ENCODE measurements at places on chromosomes 11 and 22.

GRCh38 chr22:38114484-38115398, 4.3 kb upstream of the BAIAP2L2 start:
- DNase-seq: peak; percentile 76

DNA sequence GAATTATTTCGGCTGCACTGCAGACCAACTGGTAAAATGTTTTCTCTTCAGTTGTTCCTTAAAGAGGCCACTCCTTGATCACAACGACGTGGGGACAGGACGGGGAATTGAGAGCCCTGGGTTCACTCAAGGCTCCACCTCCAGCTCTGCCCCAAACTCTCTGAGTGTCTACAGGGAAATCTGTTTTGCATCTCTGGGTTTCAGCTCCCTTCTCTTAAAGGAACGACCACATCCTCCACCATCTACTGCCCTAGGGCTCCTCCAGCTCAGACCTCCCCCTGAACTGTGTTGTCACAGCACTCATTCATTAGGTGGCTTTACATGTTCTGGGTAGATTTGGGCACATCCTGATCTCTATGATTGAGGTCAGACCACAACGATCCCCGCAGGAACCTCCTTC, 5.1 kb upstream of the PPFIA1 start:
- no peak for DNase-seq

DNA sequence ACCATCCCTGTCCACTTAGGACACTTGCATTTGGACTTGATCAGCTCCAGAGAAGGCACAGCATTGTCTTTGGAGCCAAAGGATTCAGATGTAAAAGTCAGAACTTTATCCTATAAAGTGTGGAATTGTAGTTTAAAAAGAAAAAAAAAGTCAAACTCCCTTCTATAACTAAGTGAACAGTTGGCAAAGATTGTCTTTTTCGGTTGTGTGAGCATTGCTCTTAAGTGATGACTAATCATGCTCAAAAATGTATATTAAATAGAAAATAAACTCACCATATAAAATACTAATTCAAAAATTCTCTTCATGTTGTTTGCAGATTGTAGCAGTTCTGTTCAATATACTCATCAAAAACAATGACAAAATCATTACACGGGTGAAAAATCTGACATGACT, 93.8 kb downstream of the ETS1 start:
- DNase-seq: no peak

GRCh38 chr11:64037027-64037634, 1.4 kb downstream of the FLRT1 start:
- DNase-seq: no peak

DNA sequence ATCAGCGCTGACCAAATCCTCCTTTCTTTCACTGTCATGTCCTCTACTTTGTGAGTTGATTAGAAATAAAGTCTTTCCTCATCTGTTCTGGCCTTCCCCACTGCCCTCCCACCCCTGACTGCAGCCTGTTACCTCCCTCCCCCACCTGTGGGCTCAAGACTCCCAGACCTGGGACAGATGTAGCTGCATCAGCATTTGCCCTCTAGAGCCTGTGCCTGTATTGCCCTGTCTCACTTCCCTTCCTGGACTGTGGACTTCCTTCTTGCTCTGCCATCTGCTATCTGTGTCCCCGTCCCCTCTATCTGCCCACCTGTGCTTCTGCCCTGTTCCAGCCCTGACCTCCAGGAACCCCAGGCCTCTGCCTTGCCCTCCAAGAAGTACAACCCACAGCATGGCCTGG, 122.5 kb downstream of the GALNT18 start:
- no peak for DNase-seq

GRCh38 chr11:134755535-134755934, 343.5 kb upstream of the B3GAT1 start:
- no peak for DNase-seq

GRCh38 chr22:29331213-29331612, 15.7 kb upstream of the RASL10A start:
- no peak for DNase-seq

GRCh38 chr11:64976651-64977050, 4.7 kb upstream of the MAJIN start:
- DNase-seq: no peak

GRCh38 chr22:19240813-19241592, 50.5 kb downstream of the CLTCL1 start:
- DNase-seq: no peak

DNA sequence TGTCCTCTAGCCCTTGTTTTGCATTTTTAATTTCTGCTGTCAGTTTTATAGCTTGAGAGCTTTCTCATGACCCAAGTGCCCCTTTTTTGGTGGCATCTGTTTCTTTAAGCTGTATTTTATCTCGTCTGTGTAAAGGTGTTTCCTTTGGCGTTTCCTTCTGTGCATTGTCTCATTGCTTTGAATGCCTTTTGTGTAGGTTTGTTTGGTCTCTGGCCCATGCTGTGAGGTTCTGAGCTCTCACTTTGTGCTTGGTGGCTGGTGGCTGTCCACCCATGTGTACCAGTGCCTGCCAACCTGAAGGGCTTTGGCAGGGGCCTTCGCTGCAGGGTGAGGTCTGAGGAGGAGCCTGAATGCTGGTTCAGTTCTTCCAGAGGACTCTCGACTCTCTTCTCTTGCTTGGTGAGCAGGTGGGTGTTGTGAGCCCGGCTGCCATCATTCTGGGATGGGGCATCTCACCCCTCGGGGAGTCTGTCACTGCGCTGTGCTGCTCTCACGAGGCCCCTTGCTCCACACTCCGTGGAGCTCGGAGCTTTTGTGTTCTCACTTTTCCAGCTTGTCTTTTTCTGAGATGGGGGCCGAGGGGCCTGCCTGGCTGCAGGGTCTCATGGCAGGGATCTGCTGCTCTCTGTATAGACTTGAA, 14.9 kb downstream of the AP2A2 start:
- no peak for DNase-seq

DNA sequence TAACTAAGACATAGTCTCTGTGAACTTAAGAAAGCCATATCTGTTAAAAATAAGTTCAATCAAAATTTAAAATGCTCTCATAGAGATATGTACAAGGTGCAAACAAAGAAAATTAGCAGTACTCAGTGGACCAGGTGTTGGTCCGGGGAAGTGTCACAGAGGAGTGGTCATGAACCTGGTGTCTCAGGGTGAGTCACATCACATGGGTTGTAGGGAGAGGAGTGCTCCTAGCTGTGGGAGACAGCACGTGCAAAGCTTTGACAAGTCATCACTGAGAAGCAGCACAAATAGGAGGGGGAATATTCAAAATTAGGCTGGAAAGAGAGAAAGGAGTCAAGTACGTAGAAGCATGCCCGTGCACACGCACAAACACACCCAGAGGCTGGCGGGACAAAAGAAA, 438.1 kb downstream of the NTM start:
- DNase-seq: no peak

DNA sequence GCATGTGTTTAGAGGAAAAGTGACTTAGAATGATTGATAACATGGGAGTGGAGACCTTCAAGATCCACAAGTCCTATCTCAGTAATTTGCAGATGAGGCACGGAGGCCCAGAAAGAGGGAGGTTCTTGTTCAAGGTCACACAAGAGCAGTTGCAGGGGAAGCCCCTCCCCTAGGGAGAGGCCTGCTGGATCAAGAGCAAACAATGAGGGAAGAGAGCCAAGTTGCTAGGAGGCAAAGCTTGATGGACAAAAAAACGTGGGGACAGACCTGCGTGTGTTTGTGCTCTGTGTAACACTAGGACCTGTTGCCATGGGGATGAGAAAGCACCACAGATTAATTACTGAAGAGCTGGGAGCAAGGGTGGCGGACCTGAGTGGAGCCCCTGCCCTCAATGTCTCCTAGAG, 6.4 kb upstream of the MFRP start:
- DNase-seq: no peak

GRCh38 chr11:2477936-2478335, 33.1 kb downstream of the KCNQ1 start:
- DNase-seq: no peak

GRCh38 chr11:82673631-82674030, 60.0 kb downstream of the FAM181B start:
- no peak for DNase-seq

- DNase-seq: no peak
Observed at GRCh38 chr22:49717322-49717919, 110.3 kb downstream of the BRD1 start.

DNA sequence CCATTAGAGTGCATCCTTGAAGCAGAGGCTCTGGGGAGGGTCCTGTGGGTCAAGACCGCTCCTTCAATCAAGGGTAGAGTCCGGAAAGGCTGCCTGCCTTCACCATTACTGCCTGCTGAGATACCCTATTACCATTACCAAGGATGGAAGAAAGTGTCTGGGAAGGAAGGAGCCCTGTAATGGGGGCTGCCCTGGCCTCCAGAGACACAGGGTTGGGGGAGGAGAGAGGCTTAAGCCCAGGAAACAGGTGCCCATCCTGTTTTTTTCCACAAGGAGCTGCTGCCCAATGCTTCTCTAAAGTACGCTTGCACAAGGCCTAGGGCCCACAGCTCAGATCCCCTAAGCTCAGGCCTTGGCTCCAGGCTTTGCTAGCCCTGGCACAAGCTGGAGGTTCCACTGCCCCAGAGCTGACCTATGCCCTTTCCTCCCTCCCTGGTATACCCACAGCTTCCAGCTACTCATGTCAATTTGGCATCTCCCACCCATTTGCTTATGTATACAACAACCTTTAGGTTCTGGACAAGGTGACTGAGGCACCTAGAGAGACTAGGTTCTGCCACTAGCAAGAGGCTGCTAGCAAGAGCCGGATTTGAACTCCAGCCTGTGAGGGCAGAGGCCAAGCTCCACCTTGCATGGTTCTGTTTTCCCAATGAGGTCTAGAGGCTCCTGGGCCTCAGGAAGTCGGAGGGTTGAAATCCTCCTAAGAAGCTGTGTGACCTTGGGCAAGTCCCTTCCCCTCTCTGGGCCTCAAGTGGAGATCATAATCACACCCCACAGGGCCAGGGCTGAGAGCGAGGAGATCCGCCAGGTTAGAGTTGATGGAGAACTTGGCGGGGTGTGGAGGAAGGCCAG, 1.5 kb upstream of the PLCB3 start:
- DNase-seq: no peak

DNA sequence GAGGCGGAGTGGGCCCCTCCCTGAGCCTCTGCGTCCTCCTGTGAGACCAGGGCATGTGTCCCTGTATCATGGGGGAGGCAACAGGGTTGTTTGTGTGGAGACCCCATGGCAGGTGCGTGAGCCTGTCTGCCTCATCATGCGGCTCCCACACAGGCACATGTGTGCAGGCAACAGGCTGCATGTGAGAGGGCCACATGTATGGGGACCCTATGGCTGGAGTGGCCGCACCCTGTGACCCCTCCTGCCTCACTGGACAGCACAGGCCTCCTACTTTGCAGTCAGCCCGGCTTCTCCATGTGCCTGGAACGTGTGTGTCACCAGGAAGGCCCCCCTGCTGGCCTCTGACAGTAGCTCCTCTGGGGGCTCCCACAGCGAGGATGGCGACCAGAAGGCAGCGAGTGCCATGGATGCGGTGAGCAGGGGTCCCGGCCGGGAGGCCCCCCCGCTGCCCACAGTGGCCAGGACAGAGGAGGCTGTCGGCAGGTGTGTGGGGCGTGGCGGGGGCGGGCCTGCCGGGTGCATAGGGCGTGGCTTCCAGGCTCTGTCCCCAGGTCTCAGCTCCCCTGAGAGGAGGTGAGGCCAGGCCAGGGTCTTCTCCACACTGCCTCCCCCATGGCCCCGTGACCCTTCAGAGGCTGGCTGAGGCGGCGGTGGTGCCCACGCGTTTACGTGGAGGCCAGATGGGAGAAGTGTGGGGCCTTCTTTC, 34.1 kb downstream of the SBF1 start:
- no peak for DNase-seq

DNA sequence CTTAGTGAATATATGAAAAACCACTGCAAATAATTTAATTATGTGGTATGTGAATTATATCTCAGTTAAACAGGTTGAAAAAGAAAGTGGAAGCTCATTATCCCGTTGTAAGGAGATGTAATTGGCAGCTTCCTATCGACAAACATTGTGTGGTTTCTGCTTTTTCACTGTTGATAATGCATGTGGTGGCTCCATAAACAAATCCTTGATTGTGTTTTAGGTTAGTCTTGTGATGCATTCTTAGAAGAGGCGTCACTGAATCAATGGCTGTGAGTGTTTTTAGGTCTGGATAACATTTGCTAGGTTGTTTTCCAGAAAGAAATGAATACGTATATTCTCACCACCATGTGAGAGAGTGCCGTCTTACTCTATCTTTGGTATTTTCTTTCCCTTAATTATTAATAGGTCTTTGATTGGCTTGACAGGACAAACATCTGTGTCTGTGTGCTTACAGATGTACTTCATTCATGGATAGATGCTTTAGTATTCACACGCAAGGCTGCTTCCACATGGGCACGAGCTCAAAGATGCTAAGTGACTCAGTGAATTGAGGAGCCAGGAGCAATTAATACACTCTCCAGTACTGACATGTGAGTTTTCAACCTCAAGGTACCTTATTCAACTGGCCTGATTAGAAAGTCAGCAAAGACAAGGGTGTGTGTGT, 166.7 kb downstream of the TBC1D22A start:
- no peak for DNase-seq

DNA sequence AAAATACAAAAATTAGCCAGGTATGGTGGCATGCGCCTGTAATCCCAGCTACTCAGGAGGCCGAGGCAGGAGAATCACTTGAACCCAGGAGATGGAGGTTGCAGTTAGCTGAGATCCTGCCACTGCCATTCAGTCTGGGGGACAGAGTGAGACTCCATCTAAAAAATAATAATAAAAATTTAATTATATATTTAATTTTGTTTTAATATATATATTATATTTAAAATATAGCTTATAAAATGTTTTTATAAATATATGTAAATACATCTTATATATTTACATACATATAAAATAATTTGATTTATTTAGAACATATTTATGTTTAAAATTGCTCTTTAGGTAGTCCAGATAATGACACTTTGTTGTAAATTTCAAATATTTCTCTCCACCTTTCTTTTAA, 82.9 kb downstream of the SPON1 start:
- no peak for DNase-seq

DNA sequence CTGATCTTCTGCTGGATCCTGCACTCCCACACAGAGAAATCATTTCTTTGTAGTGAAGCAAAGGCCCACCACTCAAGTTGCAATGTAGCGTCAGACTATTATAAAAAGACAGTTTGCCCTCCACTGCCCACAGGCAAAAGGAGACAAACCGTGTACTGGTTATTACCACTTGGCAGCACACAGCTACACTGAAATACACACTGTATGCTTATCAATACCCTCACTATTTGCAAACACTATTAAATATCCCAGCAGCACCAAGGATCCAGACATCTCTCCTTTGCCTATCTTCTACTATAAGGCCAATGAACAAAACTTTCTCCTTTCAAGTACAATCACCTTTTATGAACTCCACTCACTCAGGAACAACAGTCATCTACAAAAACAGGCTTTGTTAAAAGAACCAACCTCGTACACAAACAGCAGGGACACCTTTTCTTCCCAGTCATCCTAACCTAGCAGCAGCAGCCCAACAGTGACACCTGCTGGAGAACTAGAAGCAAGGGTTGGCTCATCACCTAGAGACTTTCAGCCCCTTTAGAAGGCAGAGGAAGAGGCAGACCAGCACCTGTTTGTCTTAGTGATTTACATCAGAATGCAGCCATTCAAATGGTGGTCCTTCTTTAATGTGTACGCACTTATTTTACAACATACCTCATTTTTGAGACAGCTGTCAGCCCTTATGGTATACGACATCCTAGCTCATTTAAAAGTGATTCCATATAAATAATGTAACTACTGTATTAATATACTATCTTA, 56.1 kb downstream of the AMBRA1 start:
- DNase-seq: peak; percentile 34

- peak; percentile 70 for DNase-seq
Observed at GRCh38 chr22:23128269-23129108, 13.3 kb downstream of the RSPH14 start.

Data from stimulated activated CD4-positive, alpha-beta T cell treated with anti-CD3 and anti-CD28 coated beads, Interleukin-1b, Interleukin-23, amount 100 ng/mL, for 4 hours (primary cell).